ENCODE measurements at places on chromosomes 1 and 21.

DNA sequence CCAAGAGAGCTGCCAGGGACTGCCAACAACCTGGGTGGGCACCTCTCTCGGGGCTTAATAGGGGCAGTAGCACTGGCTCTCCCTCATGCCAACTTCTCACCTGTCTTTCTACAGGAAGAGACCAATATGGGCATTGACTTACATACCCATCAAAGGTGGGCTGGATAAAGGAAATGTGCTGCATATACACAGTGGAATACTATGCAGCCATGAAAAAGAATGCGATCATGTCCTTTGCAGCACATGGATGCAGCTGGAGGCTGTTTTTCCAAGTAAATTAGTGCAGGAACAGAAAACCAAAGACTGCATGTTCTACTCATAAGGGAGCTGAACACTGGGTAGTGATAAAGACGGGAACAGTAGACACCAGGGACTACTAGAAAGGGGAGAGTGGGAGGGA, 172.5 kb downstream of the URB2 start:
- no peak for DNase-seq

GRCh38 chr21:30620522-30620921, at the start of gene KRTAP20-4:
TSS of gene KRTAP20-4 (plus strand) at chr21:30620627.
- DNase-seq, result no peak

GRCh38 chr1:13823126-13823880, 123.3 kb downstream of the PRDM2 start:
- no peak for DNase-seq

DNA sequence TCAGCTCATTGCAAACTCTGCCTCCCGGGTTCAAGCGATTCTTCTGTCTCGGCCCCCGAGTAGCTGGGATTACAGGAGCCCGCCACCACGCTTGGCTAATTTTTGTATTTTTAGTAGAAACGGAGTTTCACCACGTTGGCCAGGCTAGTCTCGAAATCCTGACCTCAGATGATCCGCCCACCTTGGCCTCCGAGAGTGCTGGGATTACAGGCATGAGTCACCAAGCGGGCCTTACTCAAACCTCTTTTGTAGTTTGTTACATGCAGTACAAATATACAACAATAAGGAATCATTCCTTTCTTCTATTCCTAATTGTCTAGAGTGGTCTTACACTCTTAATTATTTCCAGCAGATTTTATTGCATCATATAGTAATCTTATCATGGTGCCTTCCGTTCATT, 16.6 kb downstream of the SPATA17 start:
- DNase-seq, result no peak

DNA sequence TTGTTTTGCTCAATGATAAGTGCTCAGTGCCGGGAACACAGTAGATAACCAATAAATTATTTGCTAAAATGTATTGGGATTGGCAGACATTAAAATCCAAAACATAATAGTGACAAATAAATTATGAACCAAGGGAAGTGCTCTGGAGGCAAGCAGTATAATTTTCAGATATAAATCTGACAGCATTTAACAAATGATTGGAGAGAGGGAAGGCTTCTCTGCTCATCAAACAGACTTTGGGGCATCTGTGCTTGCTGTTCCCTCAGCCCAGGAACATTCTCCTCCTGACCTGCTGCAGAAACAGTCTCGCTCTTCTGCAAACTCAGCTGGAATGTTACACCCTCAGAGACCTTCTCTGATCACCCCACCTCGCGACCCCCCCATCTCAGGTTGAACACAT, 2.2 kb downstream of the CD46 start:
- DNase-seq, result no peak

DNA sequence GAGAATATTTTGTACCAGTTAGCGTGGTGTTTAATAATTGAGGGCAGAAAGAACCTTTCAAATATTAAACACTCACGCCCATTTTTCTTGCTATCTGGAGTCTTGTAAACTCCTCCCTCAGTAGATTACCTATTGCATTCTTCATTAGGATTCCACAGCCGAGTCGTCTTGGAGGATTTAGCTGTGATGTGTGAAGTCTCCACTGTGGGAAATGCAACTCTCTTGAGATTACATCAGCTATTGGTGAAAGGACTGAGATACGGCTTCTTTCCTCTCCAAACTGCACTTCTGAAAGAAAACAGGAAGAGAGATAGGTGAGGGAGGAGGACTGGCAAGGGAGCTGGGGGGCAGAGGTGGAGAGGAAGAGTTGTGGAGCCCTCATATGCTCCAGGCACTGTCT, 36.1 kb downstream of the ACTA1 start:
- no peak for DNase-seq

DNA sequence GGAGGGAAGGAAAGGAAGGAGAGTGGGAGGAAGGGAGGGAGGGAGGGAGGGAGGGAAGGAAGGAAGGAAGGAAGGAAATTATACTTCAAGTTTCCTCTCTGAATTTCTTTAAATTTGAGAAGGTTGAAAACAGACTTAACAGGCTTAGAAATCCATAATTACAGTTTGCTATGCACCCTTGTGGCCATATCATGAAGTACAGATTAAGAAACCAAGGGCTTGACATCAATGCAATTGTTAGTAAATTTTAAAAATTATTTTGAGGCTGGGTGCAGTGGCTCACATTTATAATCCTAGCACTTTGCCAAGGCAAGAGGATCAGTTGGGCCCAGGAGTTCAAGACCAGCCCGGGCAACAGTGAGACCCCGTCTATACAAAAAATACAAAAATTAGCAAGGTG, 14.4 kb downstream of the ANP32E start:
- DNase-seq, result no peak

- no peak for DNase-seq
These were observed 276.7 kb downstream of the PCP4 start for GRCh38 chr21:40143822-40144525.

DNA sequence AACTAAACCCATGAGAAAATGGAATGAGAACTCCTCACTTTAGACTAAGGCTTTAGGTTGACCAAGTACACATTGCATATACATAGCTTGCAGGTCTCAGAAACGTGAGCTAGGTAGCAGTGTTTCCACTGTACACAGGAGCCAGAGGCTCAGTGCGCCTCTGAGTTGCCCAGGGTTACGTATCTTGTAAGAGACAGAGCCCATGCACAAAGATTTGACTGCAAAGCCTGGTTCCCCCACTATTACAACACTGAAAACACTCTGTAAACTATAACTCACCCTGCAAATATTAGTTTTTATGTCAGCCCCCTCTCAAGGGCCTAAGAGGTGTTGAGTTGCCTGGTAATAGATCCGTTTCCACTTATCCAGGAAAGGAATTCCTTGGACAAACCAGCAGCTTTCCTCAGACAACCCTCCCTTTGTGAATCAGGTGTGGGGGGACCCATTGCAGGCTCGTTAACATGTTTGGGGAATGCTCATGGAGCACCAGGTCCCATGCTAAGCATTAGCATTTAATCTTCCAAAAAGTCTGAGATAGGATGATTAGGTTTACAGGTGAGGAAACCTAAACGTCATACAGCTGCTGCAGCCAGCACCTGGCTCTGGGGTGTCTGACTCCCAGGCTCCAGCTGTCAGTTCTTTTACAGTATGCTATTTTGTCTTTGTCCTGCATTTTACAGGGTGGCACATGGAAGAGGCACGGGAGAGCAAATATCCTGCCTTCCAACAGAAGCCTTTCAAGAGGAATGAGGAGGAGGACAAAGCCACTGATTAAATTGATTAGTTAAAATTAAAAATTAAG, 25.7 kb downstream of the TENT5C start:
- no peak for DNase-seq

DNA sequence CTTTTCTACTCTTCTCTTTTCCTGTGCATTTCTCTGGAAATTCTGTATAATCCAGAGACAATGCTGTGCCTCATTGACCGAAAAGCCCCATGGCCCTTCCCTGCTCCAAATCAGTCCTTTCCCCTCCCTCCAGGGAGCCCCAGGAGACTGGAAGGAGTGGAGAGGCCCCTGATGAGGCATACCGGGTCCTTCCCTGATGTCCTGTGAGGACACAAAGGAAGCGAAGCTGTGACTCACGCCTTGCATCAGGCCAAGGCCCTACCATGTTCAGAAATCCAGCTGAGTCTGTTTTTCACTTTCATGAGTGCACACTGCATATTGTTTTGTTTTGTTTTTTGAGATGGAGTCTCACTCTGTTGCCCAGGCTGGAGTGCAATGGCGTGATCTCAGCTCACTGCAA, 38.7 kb upstream of the BECN2 start:
- DNase-seq, result no peak

- DNase-seq, result no peak
These were observed 789.7 kb upstream of the PRMT6 start for GRCh38 chr1:106266786-106267185.

GRCh38 chr21:27058673-27059605, 92.1 kb upstream of the ADAMTS5 start:
- DNase-seq, result no peak

GRCh38 chr1:119688810-119689209, 22.9 kb upstream of the PHGDH start:
- DNase-seq, result no peak

GRCh38 chr1:9112961-9113880, 15.7 kb downstream of the GPR157 start:
- DNase-seq, result no peak

Data from activated CD4-positive, CD25-positive, alpha-beta regulatory T cell treated with anti-CD3 and anti-CD28 coated beads, Interleukin-2, amount 50 U/mL, for 16 hours (primary cell).